ENCODE measurements at places on chromosomes 12 and 14.

GRCh38 chr14:105888784-105889665 lies 362.6 kb downstream of the TMEM121 start:
- DNase-seq: no peak

DNA sequence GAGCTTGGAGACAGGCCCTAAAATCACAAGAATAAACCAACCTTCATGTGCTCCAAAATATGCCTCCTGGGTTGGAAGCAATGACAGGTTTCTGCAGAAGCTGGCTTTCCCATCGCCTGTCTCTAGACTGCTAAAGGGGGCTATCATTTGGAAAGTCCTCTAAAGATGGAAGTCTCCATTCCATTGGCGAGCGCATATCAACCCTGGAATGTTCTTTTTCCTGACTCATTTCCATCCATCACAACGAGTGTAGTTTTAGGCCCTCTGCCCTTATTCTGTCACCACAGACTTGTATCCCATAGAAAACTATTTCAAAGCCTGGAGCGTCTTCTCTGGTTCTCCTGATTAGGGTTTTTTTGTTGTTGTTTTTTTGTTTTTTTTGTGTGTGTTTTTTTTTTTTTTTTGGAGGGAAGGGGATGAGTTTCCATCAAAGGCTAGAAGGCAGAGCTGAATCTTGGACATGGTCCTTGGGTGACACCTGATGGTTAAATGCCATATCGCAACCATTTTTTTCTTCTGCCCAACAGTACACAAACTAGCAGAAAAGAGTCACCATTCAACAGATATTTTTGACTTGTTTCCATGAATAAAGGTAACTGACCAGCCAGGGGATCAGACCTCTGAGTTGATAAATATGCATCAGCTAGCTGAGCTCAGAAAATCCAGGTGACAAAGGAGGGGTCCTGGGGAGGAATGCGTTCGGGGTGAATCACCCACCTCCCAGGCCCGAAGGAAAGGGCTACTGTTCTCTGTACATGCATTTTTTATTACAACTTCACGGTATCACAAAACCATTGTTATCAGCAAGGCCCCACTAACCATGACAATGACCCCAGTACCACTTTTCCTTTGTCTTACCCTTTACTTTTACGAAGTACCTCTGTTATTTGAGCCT lies 40.5 kb downstream of the KCNA5 start:
- no peak for DNase-seq

GRCh38 chr12:3014641-3015040 lies 55.4 kb downstream of the TEAD4 start:
- DNase-seq: no peak

DNA sequence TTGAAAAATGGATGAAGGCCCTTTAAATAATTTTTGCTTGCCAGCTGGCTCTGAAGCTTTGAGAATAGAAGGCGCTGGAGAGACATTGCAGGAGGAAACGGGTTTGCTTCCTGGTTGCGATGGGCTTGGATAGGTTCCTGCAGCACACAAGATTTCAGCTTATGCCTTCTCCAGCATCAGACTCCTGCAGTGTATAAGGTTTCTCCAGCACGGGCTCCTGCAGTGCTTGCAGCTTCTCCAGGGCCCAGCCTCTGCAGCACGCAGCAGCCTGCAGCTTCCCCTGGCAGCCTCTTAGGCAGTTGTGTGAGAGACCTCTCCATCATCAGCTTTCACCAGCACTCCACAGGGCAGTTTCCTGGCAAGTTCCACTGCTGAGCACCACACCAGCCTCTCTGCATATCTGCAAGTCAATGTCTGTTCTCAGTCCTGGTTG lies 78.7 kb upstream of the ZDHHC17 start:
- DNase-seq: no peak

DNA sequence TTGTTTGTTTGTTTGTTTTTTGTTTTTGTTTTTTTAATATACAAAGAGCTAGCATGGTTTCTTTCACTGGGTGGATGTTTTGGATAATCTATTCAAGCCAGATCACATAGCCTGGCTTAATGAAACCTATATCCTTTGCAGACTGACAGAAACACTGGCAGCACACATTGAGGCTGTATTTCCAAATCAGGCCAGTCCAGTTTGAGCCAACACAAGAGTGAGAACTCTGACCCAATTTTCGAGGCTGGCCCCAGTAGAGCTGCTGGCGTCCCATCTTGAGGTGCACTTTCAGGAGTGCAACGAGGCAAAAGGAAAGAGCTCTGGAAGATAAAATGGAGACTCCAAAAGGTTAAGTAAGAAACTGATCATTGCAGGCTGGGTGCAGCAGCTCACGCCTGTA lies 43.9 kb upstream of the ACTN1 start:
- no peak for DNase-seq

DNA sequence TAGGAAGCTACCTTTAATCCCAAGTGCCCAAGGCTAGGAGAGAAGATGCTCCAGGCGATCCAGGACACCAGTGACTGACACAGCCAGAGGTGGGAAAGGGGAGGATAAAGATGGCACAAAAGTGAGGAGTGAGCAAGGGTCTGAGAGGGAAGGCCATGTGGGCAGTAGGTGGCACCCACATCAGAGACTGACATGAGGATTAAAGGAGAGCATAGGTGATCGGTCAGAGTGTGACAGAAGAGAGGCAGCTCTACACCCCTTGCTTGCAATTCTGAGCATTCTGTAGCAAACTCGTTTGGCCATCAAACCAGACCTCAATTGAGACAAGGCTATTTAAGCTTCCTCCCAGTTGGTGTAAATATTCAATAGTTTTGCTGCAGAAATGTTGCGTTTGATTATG lies 724 bp upstream of the CD27 start:
- no peak for DNase-seq

GRCh38 chr14:77286576-77286975 lies 15.6 kb upstream of the NGB start:
- DNase-seq: no peak
